ENCODE measurements at places on chromosomes 11 and 22.

- H3K27ac ChIP-seq: peak overlapping the region; percentile 98
- H3K27me3 ChIP-seq: no peaks in the 10 kb centered on the region
- H3K4me3 ChIP-seq: no peak overlapping the region
- H3K4me1 ChIP-seq: peaks cover 35% of the 10 kb centered on the region
- peaks cover 93% of the 10 kb centered on the region for H3K36me3 ChIP-seq
Measured at GRCh38 chr22:38296372-38296771, 20.9 kb downstream of the CSNK1E start.

- H3K27me3 ChIP-seq: no peaks in the 10 kb centered on the region
- H3K27ac ChIP-seq: no peak overlapping the region
- no peaks in the 10 kb centered on the region for H3K36me3 ChIP-seq
- H3K4me1 ChIP-seq: peaks cover 5% of the 10 kb centered on the region
- DNase-seq: no peak
- no peak overlapping the region for H3K4me3 ChIP-seq
Measured at GRCh38 chr11:102552020-102552419, 21.5 kb upstream of the MMP7 start.

GRCh38 chr11:23205156-23205871 is 345.0 kb upstream of the CCDC179 start:
- H3K4me3 ChIP-seq: no peak overlapping the region
- H3K27me3 ChIP-seq: no peaks in the 10 kb centered on the region
- H3K27ac ChIP-seq: peak overlapping the region; percentile 72
- H3K4me1 ChIP-seq: peaks cover 25% of the 10 kb centered on the region
- no peaks in the 10 kb centered on the region for H3K36me3 ChIP-seq

DNA sequence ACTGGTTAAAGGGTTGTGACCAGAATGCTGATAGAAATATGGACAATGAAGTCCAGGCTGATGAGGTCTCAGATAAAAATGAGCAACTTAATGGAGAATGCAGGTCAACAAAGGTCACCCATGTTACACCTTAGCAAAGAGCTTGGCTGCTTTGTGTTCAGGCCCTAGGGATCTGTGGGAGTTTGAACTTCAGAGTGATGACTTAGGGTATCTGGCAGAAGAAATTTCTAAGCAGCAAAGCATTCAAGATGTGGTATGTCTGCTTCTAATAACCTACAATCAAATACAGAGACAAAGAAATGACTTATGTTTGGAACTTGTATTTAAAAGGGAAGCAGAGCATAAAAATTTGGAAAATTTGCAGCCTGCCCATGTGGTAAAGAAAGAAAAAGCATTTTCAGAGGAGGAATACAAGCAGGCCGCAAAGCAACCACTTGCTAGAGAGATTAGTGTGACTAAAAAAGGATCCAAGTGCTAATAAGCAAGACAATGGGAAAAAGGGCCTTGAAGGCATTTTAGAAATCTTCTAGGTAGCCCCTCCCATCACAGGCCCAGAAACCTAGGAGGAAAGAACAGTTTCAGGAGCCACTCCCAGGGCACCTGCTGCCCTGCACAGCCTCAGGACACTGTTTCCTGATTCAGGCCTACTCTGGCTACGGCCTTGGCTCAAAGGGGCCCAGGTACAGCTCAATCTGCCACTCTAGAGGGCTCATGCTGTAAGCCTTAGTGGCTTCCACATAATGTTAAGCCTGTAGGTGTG is 41.3 kb downstream of the TNKS1BP1 start:
- H3K4me1 ChIP-seq: peaks cover 24% of the 10 kb centered on the region
- H3K4me3 ChIP-seq: no peak overlapping the region
- H3K27me3 ChIP-seq: no peaks in the 10 kb centered on the region
- DNase-seq: no peak
- no peaks in the 10 kb centered on the region for H3K36me3 ChIP-seq
- no peak overlapping the region for H3K27ac ChIP-seq

All from RWPE2 (cell line).